Activated T-cell treated with anti-CD3 and anti-CD28 coated beads for 48 hours (primary cell): ENCODE measurements at places on chromosomes 4 and X.
A peak's percentile ranks its signal among the peaks of the same experiment; 100 is the strongest.

GRCh38 chr4:139214039-139214534 is 37.1 kb upstream of the ELF2 start:
- no peak for DNase-seq

DNA sequence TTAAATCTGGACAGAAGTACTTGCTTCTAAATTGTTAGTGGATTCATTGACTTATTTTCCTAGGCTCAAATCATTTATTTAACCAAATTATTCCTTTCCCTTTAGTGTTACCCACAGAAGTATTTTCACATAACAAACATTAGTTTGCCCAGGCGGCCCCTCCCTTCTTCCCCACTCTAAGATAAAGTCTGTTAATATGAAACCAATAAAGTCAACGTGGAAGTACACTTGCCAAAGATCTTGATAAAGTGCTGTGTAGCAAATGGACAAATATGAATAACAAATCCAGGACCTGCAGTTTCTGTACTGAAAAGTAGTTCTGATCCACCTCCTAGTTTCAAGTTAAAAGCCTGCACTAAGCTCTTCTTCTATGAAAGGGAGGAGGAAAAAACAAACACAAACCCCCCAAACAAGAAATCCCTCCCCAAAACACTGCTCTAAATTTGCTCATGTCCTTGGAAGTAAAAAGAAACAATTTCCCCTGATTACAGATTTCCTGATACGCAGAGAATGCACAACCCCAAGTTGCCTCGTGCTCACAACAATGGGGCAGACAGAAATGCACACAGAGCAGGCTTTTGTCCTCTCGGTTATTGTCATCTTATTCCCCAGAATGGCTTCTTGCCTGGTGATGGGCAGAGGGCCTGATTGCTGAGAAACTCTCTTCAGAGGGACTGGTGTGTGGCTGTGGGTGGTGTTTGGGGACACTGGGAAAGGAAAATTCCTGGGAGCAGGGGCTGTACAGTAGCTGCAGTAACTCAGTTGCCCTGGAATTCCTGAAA is 23.2 kb downstream of the TMSB4X start:
- DNase-seq: no peak

DNA sequence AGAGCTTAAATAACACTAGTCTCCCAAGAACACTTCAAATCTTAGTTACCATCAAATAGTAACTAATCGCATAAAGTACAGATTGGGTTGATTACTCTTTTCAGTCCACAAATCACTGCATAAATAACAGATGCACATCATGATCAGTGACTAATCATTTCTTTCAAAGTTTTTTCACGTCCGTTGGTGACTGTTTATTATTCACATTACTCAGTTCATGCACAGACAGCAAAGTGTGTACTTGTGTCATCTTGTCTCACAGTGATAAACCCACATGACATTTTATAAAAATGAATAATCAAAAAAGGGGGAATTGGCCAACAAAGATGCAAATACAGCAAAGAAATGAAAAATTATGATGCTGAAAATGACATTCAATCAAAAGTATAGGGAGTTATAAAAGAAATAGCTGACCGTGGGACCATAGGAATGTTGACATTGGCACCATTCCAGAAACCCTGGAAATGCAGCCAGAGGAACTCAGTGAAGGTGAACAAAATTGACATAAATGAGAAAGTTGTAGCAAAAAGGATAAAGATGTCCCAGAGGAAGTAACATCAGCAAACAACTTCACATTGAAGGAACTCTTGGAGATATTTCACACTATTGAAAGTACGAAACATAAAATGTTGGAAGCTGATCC is 161.5 kb downstream of the SOX3 start:
- no peak for DNase-seq

GRCh38 chr4:20754036-20754435 is 53.8 kb downstream of the PACRGL start:
- no peak for DNase-seq

GRCh38 chrX:7985568-7985967 is 58.4 kb upstream of the PNPLA4 start:
- no peak for DNase-seq

DNA sequence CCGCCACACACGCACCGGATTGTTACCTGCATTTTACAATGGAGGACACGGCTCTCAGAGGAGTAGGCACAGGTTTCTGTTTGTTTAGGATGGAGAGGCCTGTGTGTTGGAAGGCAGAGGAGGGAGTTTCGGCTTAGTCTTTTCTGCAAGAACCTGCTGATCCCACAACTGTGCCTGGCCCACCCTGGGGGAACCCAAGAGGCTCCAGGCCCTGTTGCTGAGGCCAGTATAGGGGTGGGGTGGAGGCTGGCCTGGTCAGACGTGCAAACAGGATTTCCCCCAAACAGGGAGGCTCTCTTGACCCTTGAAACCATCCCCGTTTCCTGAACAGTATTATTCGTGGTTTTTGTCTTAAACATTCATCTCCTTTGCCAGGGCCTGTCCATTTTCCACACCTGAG is 772 bp upstream of the SLC49A3 start:
- DNase-seq: no peak

- DNase-seq: peak; percentile 34
Measured at GRCh38 chr4:184792950-184793555, 32.7 kb downstream of the ACSL1 start.

GRCh38 chr4:27628609-27629008 is 768.0 kb downstream of the STIM2 start:
- DNase-seq: no peak

DNA sequence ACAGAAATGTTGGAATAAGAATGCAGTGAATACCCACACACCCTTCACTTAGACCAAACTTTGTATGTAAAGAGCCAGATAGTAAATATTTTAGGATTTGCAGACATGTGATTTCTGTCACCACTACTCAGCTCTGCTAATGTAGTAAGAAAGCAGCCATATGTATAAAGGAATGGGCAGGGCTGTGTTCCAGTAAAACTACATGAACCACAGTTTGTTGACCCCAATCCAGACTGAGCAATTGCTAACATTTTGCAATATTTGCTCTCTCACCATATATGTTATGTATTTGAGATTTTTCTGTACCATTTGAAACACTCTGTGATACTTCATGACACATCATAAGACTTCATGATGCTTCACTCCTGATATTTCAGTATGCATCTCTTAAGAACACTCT is 32.0 kb upstream of the TBC1D1 start:
- DNase-seq: no peak

- DNase-seq: no peak
Measured at GRCh38 chr4:10811991-10812390, 127.4 kb upstream of the CLNK start.

GRCh38 chrX:113551919-113552318 is 711.3 kb upstream of the AMOT start:
- no peak for DNase-seq

GRCh38 chr4:154634058-154634457 is 21.6 kb upstream of the FGG start:
- DNase-seq: no peak

GRCh38 chrX:117972711-117973109 is 143.9 kb downstream of the KLHL13 start:
- DNase-seq: no peak

GRCh38 chr4:1300466-1301455 is 11.1 kb downstream of the MAEA start:
- no peak for DNase-seq

DNA sequence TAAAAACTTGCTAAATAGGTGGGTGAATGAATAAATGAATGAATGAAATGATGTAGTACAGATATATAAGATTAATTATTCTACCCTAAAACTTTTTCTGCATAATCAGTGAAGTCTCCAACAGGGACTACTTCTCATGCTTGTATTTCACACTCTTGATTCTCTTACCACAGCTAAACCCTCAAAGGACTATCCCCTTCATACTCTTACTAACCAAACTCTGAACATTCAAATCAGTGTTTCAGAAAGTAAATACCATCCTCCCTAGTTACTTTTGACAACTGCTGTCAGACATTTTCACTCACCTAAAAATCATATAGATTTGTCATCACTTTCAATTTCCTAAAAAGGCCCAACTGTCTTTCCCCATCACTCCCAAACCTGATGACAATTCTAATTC is 234.3 kb upstream of the HHIP start:
- DNase-seq: no peak

DNA sequence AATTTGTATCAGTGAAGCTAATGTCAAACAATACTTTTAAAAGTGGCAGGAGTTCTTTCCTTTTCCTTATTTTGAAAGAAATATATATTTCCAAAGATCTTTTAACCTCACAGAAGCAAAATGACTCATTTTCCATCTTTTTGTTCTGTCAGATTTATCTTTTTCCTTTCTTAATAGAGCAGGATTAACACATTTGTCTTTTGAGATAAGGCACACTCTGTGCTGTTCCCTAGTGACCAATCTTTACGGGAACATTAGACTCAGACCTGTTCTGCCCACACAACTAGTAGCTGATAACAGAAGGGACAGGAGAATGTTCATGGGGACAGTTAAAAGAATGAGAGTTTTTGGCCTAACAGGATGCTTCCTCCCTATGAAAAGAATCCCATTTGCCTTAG is 381.2 kb downstream of the STPG2 start:
- no peak for DNase-seq

DNA sequence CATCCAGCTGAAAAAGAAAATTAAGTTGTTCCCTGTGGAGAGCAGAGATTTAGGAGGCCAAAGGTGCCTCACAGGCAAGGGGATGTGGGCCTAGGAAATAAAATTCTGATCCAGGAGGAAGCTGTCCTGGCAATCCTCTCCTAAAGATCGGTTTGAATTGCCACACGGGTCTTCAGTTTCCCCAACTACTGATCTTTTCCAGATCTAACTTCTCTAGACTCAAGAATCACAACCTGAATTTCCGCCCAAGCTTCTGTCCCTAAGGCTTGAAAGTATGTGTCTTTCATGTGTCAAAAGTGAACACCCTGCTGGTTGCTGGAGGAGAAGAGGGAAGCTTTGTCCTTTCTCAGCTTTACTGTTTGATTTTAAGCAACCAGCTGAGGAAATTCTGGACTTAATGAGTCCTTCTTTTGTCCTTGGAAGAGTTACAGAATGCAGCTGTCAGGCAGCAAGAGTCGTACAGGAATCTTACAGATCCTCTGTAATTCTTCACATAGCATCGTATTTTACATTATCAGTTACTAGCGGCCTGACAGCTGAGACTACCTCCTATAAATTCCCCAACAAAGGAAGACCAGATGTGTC is 93.8 kb downstream of the INPP4B start:
- DNase-seq: no peak

DNA sequence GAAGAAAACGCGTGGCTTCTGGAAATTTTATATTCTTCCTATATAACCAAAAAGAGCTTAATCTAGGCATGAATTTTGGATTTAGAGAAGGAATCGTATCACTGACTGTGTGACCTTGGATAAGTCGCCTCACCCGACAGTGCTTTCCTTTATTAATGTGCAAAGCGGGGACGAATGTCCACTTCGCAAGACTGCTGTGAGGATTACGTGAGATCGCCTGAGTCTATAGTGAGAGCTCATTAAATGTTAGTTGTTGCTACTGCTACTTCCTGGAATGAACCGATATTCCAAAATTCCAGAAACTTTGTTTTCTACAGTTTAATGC is 448 bp upstream of the TBC1D8B start:
- DNase-seq: no peak

DNA sequence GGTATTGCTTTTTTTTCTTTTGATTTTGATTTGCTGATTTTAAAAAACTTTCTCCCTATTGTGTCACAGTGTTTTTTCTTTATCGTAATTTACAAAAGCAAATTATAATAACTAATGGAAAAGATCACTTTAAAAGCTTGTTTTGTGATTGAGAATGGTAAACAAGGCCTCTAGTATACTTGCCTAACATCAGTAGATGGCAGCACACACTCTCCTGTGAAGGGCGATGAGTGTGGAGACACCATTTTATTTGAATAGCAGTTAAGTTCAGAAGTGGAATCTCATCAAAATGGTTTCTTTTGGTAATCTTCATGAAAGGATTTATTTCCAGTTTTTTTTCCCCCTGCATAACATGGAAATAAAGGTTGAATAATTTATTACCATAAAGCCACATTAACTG is 72.3 kb downstream of the PAK3 start:
- DNase-seq: no peak

DNA sequence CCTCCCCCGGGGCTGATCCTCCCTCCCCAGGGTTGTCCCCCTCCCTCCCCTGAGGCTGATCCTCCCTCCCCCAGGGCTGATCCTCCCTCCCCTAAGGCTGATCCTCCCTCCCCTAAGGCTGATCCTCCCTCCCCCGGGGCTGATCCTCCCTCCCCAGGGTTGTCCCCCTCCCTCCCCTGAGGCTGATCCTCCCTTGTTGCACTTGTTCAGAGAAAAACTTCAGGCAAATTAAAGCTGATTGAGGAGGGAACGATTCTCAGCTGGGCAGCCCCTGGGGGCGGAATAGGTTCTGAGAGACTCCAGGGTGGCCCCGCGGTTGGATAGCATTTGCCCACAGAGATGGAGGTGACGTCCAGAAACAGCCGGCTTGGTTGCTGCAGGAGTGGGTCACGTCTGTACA is 110.7 kb upstream of the ADRA2C start:
- DNase-seq: no peak

DNA sequence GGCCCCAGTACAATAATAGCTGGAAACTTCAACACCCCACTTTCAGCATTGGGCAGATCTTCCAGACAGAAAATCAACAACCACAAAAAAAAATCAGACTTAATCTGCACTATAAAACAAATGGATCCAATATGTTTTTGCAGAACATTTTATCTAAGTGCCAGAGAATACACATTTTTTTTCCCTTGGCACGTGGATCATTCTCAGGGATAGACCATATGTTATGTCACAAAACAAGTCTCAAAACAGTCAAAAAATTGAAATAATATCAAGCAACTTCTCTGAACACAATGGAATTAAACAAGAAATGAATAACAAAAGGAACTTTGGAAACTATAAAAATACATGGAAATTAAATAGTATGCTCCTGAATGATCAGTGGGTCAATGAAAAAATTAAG is 576.3 kb downstream of the PCDH19 start:
- no peak for DNase-seq

- no peak for DNase-seq
Measured at GRCh38 chr4:61437923-61438322, 237.8 kb downstream of the ADGRL3 start.

- no peak for DNase-seq
Measured at GRCh38 chr4:83753260-83753659, 217.4 kb downstream of the GPAT3 start.

DNA sequence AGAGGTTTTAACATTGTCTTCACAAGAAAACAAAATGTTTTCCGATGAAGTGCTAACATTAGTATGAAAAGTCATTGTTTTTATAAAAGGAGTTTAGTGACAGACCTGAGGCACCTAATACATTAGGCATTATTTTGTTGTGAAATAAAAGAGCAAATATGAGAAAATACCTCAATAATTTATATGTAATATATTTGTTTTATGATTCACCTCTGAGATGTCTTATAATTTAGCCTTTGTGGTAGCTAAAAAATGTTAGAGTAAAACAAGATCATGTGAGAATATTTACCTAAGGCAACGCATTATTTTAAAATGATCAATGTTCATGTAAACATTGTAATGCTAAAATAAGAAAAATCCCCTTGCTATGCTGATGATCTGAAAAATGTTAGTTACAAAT is 100.9 kb upstream of the WDFY3 start:
- DNase-seq: no peak
